ENCODE measurements at places on chromosomes 7 and 10.

DNA sequence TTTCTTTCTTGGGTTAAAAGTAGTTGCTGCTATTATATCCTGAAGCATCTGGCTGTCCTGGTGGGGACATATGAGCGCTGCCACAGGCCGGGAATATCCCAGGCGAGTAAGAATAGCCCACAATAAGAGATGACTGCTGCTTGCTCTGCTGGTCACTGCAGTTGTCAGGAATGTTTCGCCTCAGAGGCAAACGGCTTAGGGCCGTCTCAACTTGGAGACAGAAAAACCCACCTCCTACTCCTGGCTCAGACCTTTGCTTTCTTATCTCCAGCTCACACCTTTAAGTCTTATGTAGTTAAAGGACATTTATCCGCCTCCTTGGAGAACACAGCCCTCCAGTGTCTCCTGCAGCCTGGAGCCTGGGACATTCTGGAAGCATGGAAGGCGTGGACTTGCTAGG, at the start of gene GJD4:
Gene GJD4, plus strand, starts transcription at position 151 of the 400 bp plus-strand sequence. Its CDS starts 227 bp downstream, at position 378.
- DNase-seq: no peak

DNA sequence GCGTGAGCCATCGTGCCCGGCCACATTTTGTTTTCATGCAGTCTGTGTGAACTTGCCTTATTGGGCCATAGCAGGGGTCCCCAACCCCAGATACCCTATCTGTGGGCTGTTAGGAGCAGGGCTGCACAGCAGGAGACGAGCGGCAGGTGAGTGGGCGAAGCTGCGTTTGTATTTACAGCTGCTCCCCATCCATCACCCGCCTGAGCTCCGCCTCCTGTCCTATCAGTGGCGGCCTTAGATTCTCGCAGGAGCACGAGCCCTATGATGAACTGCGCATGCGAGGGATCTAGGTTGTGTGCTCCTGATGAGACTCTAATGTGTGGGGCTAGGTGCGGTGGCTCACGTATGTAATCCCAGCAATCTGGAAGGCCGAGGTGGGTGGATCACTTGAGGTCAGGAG, 293.9 kb downstream of the CAMK1D start:
- no peak for DNase-seq

GRCh38 chr7:14305233-14305866, 315.9 kb upstream of the ETV1 start:
- DNase-seq: no peak

- no peak for DNase-seq
These were observed 5.8 kb upstream of the MINDY4 start for GRCh38 chr7:30765408-30765807.

GRCh38 chr7:27316311-27316710, 73.7 kb downstream of the EVX1 start:
- no peak for DNase-seq

GRCh38 chr10:72012796-72013195, 48.6 kb downstream of the CHST3 start:
- no peak for DNase-seq

DNA sequence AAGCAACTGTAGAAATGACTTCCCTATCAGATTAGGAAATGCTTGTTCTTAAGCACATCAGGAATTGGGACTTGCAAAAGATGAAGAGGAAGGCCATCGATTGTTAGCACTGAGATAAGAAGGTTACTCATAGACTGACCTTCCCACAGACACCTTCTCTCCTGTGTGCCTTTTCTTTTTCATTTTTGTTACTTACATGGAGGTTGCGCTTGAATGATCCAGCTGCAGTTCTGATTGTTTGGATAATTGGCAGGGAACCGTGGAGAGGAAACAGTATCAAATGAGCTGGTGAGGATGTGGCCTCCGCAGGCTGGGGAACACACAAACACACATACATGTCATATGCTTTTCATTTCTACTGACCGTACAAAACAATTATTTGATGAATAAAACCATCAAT, 134.9 kb upstream of the RSU1 start:
- DNase-seq: no peak

GRCh38 chr10:95350830-95351228, 60.0 kb upstream of the PDLIM1 start:
- DNase-seq: no peak

- no peak for DNase-seq
These were observed 50.4 kb downstream of the CLEC2L start for GRCh38 chr7:139573871-139574270.

- DNase-seq: peak; percentile 88
These were observed 47.4 kb upstream of the GNAI1 start for GRCh38 chr7:80087051-80087770.

DNA sequence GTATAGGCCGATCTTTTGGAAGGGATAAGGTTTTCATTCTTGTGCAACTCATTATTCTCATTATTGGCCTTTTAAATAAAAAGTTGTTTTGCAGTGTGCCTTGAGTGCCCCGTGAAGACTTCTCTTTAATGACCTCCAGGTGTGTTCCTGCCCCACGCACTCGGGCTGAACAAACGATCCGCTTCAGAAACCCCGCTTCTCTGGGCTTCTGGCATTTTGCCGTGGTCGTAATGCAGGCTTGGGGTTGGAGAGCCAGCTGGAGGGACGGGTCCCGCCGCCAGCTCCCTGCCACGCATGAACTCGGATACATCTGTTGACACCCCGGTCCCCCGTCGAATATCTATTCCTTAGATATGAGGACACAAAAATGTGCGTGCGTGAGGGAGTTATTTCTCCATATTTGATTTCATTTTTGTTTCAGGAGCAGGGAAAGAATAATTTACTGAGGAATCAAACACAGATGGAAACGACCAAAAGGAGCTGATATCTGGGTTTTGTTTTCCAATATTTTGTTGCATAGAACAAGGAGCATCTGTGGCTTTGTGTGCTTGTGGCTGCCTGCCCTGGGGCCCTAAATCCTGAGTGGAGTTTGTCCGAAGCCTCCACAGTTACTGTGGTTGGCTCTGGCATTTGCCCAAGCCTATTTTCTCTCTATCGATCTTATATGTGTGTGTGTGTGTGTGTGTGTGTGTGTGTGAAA, 17.0 kb upstream of the TTYH3 start:
- no peak for DNase-seq

DNA sequence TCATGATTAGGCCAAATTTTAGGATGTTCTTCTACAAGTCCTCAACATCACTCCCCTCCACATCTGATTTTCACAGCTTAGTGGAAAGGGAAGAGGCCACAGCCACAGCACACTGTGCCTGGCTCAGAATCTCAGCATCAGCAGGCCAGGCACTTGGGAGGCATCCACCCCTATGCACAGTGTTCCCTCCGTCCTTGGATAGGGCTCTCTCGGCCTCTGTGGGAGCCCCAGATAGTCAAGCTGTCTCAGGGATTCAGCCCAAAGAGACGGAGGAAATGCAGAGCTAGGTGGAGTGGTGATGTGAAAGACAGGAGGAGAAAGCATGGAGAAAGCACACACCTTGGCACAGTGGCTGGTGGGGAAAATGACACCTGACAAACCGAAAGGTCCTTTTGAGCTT, 1.3 kb downstream of the RBP4 start:
- DNase-seq: no peak

DNA sequence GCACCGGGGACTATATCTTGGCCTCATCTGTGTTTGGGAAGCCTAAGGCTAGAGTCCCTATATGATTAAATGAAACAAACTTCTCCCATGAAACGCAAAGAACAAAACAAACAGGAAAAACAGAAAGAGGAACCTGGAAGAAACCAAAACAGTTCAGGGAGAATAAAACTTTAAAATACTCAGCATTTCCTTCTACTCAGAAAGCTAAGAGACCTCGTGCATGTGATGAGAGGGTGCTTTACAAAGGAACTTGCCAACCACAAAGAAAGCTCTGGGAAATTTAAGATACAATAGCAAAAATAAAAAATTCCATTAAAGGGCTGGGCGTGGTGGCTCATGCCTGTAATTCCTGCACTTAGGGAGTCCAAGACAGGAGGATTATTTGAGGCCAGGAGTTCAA, 6.9 kb downstream of the PILRA start:
- no peak for DNase-seq

DNA sequence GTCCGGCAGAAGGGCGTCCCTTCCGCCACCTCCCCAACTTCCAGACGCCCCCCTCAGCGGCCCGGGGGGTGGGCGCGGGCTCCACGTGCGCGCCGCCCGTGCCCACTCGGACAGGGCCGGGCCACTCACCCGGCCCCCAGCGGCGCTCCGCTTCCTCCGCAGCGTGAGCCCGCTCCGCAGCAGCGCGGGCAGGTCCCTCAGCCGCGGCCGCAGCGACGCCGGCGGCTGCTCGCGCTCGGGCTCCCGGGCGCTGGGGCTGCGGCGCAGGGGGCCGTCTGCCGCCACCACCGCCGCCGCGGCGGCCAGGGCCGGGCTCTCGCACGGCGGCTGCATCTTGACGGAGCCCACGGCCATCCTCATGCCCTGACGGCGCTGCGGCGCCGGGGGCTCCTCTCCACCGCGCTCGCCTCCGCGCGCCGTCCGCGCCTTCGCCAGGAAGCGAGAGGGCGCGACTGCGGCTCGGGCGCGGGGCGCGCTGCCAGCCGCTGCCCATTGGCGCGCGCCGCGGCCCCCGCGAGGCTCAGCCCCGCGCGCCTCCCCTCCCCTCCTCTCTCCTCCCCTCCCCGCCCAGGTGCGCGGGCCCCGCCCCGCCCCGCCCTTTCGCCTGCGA, at the start of gene RAPGEF5:
Gene RAPGEF5, minus strand, starts transcription at position 454 of the 610 bp plus-strand sequence. Its CDS starts 94 bp downstream, at position 360.
- no peak for DNase-seq

DNA sequence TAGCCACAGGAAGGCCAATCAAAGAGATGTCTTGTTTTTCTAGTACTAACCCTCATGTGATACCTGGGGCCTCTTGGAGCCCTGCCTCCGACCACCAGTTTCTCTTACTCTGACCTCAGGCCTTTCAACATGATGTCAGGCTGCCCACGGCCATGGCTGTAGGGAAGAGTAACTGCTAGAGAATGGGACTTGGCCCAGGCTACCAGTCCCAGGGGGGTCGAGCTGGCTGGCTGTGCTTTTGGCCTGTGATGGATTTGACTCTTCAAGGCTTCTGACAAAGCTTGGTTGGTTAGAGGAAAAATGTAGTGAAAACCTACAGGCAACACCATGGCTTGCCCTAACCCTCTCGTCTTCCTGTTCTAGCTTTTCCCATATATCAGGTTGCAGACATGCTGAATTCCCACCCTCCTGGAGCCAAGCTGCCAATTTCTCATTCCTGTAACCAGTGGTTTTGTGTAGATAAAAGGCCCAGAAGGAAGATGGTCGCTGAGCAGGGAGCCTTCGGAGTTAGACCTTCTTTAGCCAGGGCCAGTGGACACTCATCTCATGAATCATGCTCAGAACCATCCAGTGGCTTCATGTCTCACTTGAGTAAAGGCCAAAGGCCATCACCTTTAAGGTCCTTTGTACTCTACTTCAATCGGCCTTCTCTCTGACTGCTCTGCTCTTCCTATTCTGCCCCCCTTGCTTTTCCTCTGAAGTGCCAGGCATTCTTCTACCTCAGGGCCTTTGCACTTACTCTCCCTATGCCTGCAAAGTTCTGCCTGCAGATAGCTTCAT, 19.7 kb downstream of the SUFU start:
- peak; percentile 75 for DNase-seq

GRCh38 chr10:47286116-47286505, 13.9 kb upstream of the GDF10 start:
- DNase-seq: no peak

- DNase-seq: no peak
These were observed 4.1 kb downstream of the OR9A4 start for GRCh38 chr7:141920281-141920680.

GRCh38 chr10:132927824-132928223, 14.5 kb downstream of the CFAP46 start:
- DNase-seq: no peak

DNA sequence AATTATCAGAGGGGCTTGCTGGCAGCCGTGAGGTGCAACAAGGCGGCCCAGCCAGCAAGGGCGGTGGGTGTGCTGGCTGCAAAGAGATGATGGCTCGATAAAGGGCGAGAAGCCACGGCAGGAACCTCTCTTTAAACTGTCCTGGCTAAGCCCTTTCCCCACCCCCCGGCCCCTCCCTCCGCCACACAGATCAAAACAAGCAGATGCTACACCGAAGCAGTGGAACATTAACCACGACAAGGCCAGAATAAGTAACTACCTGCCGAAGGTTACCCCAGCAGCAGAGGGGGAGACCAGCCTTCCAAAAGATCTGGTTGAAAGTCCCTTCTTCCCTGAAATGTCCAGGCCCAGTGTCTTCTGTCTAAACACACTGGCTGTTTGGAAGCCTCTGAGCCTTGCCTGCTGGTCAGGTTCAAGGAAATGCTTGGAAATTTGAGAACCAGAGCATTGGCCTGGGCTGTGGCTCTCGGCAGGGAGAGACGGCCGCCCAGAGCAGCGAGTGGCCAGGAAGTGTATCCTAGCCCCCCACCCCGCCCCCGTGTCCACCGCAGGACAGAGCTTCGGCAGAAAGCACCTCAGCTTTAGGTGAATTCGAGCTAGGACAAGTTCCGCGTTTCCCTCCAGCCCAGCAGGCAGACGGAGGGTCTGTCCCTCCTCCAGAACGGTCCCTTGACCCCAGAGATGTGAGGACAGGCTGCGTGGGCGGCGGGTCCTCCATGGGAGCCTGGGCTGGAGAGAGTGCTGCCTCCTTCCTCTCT, 2.1 kb downstream of the FAM20C start:
- DNase-seq: no peak

- no peak for DNase-seq
These were observed at the start of gene TFR2 for GRCh38 chr7:100641463-100641859. TFR2 (minus strand) TSS chr7:100641552; CDS start chr7:100641509, 43 bp downstream.

DNA sequence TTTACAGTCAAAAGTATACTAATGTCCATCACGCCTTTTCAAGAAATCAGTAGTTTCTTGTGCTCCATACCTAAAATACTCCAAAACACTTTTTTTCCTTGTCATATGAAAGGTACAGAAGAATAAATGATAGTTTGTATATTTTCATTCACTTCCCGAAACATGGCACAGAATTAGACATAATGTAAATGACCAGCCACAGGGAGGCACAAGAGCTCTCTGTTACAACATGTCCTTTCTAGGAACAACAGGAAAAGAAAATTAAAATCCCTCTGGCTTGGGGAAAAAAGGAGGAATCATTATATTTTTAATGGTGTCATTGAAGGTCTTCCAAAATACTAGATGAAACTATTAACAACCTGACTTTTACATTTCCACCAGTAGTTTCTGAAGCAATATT, 331.2 kb downstream of the ACTR3B start:
- no peak for DNase-seq

DNA sequence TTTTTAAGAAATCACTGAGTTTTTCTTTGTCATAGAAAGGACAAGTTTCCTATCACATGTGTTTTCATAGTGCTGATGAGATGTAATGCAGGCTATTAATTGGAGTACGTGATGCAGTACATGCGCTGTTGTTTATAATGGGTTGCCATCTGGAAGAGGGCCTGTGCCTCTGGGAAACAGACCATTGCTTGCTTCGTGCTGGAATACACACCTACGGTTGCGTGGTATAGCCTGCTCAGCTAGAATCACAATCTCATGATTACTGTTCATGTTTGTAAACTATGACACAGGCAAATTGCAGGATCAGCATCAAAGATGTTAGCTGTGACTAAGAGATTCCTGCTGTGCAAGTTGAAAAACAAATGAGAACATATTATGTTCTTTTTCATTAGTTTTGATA, 107.2 kb upstream of the STEAP1B start:
- DNase-seq: peak; percentile 10

GRCh38 chr7:40093631-40094350, 40.6 kb downstream of the MPLKIP start:
- no peak for DNase-seq

- no peak for DNase-seq
These were observed 99.6 kb downstream of the STRA8 start for GRCh38 chr7:135333200-135333599.

All from fibroblast of skin of abdomen (primary cell).